Amygdala (tissue), 56 donors: ENCODE measurements at places on chromosomes 12 and 14.

DNA sequence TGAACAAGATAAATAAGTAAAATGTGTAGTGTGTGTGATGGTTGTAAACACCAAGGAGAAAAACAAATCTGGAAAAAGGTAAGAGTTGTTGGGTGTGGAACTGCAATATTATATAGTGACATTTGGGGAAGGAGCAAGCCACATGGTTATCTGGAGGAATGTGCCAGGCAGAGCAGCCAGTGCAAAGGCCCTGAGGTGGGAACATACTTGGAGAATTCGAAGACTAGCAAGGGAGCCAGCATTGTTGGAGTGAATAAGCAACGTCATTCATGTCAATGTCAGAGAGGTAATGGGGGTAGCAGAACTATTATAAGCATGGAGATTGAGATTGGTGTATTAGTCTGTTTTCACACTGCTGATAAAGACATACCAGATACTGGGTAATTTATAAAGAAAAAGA lies 241.5 kb upstream of the LHX5 start:
- DNase-seq: no peak

GRCh38 chr12:2944401-2945047 lies 14.7 kb upstream of the TEAD4 start:
- no peak for DNase-seq

DNA sequence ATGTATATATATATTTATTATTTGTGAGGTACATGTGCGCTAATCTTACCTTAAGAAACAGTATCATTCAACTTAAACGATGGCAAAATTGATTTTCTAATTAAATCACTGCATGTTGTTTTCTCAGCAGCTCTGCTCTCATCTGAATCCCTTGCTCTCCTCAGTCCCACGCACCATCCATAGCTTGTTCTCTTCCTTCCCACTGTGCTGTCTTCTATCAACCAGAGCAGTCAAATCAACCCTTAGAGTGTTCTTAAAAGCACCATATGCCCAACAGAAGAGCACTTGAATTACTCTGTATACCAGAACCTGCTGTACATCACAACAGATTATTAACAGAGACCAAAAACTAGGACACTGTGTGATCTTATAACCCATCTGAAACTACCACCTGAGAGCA lies 209.4 kb upstream of the G2E3 start:
- DNase-seq: no peak

DNA sequence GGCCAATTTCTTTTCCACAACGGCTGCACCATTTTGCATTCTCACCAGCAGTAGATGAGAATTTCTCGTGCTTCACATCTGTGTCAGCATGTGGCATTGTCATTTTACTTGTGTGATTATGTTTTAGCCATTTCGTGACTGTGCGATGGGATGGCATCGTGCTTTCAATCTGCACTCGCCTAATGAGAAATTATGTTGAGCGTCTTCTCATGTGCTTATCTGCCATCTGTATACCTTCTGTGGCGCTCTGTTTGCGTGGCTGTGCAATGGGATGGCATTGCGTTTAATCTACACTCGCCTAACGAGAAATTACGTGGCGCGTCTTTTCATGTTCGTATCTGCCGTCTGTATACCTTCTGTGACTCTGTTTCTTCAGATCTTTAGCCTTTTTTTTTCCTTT lies 14.9 kb upstream of the GPR132 start:
- DNase-seq: no peak

GRCh38 chr12:111304642-111305071 lies 64.2 kb downstream of the PHETA1 start:
- DNase-seq: no peak

DNA sequence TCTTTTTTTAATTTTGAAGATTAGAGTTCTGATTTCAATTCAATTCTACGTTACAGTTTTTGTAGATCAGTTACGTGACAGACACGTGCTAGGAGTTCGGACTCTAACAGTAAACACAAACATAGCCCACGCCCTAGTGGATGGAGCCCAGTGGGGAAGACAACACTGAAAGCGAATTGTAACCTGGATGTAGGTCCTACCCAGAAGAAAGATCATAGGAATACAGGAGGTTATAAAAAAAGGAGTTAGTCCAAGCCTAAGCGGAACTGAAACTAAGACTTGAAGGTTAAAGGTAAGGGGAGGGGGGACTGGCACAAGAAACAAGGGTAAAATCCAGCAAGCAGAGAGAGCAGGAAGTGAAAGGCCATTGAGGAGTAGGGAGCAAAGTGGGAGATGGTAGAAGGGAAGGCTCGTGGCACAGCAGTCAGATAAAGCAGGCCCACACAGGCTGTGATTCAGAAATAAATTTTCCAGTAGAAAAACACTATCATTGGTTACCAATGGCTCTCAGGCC lies 15.7 kb upstream of the CRY1 start:
- DNase-seq: no peak

DNA sequence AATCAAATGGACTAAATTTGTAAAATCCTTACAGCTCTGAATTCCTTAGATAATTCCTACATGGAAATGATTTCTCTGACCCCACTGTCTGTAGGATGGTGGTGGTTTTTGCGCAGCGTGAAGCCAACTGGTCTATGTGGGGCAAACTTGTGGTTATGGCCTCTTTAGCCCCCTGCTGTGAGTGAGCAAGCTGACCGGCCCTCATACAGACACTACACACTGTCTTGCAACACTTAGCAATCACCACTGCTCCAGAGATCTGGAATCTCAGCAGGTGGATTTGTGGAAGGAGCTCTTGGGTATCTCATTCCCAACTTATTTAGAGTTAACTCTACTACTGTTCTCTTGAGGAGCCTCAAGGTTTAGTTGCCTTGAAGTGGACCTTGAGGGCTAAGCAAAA lies 70.2 kb downstream of the SCN8A start:
- no peak for DNase-seq

DNA sequence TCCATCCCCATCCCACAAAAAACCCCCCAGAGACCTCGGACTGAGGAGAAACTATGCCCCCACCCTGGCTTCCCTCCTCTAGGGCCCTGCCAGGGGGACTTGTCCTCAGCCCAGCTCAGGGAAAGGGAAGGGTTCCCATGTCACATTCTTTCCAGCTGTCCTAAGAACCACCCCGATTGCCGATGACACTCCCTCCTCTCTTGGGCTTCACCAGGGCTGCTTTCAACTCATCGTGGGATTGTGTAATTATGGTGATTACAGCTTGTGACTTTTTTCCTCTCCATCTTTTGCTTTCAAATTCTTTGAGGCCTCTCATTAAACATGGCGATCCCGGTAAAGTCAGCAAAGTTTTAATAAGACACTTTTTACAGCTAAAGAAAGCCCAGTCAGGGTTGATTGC lies 344.0 kb downstream of the DPF3 start:
- DNase-seq: no peak

DNA sequence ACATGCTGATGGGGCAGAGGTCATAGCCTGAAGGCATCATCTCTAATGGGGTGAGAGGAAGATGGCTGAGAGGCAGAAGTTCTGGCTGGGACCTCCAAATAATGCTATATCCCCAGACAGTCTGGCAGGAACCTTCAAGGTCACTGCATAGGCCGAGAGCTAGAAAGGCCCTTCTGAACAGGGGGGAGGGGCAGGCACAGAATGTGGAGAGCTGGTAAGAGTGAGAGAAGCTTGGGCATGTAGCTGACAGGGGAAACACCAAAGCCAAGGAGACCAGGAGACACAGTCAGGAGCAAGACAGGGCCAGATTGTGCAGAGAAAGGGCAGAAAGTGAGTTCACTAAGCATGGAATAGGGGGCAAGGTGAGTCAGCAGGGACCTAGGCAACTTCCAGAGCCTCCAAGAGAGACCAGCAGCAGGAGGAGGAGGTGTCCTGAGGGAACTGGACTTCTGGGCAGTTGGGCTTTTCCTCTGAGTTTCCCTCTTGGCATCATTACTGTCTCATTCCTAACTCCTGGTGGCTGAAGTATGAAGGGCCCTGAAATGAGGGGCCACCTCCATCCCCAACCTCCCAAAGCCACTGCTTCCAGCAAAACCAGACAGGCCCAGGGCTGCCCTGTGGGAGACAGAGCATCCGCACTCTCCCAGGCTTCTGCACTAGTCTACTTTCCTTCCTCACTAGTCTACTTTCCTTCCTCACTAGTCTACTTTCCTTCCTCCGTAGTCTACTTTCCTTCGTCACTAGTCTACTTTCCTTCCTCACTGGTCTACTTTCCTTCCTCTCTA lies 17.1 kb downstream of the ANO2 start:
- DNase-seq: no peak

DNA sequence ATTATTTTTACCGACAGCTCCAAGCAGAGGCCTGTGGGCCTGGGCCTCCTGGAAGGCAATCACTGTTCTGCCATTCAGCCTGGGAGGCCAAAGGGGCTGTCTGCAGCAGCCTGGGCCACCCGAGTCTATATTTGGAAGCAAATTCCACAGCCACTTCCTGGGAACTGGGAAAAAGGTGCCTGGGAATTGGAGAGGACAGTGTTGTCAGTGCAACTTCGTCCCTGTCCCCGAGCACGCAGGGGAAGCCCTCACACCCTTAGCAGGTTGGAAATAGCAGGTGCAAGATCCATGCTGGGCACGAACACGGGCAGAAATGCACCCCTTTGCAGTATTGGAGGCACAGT lies 9.6 kb upstream of the TBX5 start:
- no peak for DNase-seq

GRCh38 chr14:100261621-100262020 lies 22.7 kb downstream of the YY1 start:
- no peak for DNase-seq

DNA sequence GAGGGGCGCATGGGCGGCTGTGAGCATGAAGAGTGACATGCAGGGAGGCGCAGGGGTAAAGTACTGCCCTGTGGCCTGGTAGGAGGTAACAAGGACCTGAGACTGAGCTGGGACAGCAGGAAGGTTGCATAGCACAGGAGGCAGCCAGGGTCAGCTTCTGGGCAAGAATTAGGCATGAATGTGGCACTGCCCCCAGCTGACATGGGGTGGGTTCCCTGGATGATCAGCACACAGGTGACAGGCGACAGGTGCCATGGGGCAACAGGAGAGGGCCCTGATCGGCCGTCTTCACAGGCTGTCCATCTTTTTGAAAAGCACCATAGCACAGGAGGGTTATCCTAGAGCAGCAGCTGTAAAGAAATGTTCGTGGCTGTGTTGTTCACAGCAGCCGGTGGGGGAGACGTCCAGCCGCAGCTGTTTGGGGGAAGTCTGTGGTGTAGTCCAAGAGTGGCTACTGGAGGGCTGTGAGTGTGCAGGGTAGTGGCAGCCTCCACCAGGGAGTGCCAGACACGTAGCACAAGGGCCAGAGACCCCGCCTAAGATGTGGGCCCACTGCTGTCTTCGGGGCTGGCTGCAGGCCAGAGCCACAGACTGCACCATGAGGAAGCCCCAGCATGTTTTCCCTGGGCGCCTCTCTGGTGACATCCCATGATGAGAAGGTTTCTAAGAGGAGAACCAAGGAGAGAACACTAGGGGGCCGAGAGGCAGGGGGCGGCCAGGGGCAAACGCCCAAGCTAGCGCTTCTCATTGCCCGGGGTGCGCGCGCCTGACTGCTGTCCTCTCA lies 8.4 kb downstream of the CLBA1 start:
- no peak for DNase-seq

- DNase-seq: no peak
These were observed 306.6 kb upstream of the MIS18BP1 start for GRCh38 chr14:45559626-45560025.

DNA sequence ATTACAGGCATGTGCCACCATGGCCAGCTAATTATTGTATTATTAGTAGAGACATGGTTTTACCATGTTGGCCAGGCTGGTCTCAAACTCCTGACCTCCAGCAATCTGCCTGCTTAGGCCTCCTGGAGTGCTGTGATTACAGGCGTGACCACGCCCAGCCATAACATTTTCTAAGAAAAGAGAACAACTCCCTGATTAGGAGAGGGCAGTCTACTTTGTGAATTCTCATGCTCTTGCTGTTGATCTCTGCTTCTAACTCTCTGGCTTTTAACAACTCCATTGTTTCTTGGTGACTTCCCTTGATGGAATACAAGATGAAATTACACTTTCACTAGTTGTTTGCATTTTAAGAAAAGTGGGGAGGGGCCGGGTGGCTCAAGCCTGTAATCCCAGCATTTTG lies 33.6 kb downstream of the SSH1 start:
- no peak for DNase-seq

GRCh38 chr14:67501670-67502069 lies 13.1 kb upstream of the TMEM229B start:
- no peak for DNase-seq

- no peak for DNase-seq
These were observed 216.6 kb downstream of the PTPRO start for GRCh38 chr12:15538881-15539280.

DNA sequence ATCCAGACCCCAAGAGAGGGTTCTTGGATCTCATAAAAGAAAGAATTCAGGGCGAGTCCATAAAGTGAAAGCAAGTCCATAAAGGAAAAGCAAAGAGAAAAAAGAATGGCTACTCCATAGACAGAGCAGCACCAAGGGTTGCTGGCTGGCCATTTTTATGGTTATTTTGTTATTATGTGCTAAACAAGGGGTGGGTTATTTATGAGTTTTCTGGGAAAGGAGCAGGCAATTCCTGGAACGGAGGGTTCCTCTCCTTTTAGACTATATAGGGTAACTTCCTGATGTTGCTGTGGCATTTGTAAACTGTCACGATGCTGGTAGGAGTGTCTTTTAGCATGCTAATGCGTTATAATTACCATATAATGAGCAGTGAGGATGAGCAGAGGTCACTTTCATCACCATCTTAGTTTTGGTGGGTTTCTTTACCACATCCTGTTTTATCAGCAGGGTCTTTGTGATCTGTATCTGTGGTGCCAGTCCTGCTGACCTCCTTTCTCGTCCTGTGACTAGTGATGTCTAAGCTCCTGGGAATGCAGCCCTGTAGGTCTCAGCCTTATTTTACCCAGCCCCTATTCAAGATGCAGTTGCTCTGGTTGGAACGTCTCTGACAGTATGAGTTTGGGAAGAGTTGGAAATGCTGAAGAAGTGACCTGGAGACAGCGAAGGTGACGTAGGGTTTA lies 100.5 kb downstream of the ZNF664 start:
- DNase-seq: no peak

GRCh38 chr12:117501076-117501869 lies 139.8 kb upstream of the NOS1 start:
- DNase-seq: no peak

GRCh38 chr14:86153480-86153879 lies 623.5 kb downstream of the FLRT2 start:
- no peak for DNase-seq

GRCh38 chr12:72642706-72643105 lies 370.5 kb downstream of the TRHDE start:
- no peak for DNase-seq

DNA sequence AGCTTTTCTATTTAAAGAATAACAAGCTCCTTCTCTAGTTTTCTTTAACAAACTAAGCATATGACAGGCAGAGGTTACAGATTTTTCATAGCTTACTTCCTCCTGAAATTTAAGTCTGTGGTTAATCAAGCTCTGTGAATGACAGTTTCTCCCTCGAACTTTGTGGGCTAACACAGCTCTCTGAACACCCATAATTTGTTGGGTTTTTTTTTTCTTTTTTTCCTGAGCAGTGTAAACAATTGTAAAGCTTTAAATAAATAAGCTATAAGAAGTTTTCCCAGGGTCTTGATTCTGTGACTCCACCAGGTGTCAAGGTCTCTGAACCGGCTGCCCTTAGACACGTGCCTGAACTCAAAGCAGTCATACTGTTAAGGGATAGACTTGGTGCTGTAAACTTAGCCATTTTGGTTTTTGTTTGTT lies 128.1 kb upstream of the AMIGO2 start:
- no peak for DNase-seq
